ENCODE measurements at places on chromosomes 12 and 14.

DNA sequence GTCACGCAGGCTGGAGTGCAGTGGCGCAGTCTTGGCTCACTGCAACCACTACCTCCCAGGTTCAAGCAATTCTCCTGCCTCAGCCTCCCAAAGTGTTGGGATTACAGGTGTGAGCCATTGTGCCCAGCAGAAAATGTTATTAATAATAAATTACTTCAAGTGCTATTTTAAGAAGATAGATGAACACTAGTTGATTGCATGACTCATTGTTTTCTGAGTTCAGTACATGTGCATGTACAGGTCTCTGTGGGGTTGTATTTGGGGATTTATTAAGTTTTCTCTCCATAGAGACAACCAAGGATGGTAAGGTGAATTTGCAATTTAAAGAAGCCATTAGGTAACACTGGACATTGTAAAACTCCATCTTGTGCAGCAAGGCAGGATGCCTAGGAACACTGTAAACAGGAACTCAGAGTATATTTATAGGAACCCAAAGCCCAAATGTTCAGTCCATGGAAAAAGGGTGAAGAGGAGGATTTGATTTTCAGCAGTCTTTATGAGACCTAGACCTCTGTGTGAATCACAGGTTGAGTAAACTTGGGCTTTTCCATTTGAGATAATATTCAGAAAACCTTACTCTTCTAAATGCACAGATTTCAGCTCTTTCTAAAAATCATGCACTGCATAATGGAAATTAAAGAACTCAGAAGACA, 49.3 kb upstream of the TMPO start:
- DNase-seq = no peak

DNA sequence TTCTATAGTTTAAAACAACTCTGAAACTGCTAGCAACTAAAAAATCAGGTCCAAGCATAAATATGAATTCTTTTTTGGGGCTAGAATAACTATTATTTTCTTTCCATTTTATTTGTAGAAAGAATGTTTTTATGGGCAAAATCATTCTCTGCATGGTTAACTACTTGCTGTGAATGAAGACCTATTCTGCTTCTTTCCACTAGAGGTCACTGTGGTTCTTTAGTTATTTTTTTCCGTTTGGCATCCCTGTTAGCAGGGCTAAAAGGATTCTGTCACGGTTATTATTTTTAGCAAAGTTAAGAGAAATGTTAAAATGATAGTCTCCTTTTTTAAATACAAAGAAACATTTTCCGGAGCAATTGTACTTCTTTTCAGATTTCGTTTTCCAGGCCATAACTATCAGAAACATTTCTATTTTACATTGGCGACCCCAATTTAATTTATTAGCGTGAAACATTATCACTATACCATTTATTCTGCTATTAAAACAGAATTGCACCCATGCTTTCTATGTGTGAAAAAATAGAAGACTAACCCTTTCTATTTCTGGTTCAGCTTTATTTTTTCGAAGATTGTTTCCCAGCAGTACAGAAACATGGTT, 404.8 kb downstream of the ATP23 start:
- DNase-seq = no peak

- no peak for DNase-seq
These were observed 8.9 kb downstream of the APAF1 start for GRCh38 chr12:98653866-98654493.

DNA sequence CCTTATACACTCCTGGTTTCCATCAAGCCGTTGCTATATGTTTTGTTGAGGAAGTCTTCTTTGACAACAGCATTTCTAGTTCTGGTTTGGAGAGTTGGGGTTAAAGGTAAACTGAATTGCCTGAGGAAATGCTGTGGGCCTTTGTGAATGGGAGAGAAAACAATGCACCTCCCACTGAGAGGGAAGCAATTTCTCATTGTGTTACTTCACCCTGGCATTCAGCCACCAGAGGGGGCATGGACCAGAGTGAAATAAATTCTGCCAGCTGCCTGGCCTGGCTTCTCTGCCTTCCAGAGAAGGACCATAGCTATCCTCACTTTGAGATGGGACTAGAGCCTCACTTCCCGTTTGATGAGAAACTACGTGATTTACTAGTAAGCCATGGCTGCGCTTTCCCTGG, 475.3 kb downstream of the EGLN3 start:
- no peak for DNase-seq

DNA sequence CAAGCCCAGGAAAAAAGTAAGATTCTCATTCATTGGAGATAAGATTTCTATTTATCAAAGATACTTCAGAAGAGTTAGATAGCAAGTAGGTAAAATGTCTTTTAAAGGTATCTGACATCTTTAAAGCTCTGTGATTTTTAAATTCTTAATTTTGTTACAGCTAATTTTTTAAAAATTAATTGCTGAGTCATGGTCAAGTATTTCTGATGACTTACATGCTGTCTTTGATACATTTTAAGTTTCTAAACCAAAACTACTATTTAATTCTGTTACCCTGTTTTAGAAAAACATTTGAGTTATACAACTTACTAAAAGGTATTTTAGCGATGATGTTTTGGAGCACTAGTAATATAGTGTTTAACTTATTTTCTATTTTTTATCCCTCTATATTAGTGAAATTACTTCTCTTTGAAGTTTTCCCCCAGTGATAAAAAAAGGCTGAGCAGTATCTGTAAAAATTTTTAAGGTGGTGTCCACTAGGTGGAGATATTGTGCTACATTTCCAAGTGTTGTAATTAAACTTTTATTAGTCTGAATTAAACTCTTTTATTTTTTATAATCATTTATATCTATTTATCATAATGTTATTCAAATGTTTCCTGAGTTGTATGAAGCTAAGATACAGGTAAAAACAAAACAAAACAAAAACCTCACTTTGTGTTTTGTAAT, 11.5 kb downstream of the ALG10 start:
- no peak for DNase-seq

DNA sequence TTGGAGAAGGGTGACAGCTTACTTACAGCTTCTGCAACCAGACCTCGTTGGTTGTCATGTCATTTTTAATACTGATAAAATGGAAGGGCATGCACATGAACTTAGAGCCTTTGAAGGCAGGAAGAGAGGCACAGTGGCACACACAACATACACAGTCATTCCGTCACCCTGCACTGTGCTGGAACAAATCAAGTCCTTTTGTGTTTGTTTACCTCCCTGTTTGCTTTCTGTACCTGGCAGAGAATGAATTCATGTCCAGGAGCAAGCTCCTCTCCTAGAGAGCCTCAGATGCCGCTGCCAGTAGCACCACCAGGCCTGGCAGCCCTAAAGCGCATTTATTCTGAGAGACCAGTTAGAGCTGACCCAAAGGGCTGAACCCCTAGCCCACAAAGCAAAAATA, 460.3 kb downstream of the EGLN3 start:
- no peak for DNase-seq

- DNase-seq = no peak
These were observed 46.7 kb downstream of the BHLHE41 start for GRCh38 chr12:26077915-26078702.

DNA sequence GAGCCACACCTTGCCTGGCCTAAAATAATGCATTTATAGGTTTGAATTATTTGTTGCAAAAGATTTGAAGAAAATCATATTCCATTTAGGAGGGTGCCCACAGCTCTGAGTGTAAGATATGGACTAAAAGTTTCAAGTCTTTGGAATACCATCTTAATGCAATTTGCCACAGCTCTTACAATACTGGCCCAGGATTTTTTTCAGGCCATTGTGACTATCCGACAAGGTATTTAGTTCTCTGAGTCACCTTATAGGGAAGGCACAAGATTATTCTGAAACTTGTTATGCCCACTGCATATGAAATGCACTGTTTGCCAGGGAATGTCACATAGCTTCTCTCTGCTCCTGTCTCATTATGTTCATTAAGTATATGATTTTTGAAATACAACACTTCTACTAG, 29.6 kb upstream of the SLC6A13 start:
- DNase-seq = no peak

GRCh38 chr14:102998393-102998792, 59.0 kb downstream of the CDC42BPB start:
- no peak for DNase-seq

- peak; percentile 13 for DNase-seq
These were observed 1.5 kb downstream of the DDHD1 start for GRCh38 chr14:53151523-53152183.

- no peak for DNase-seq
These were observed 72.0 kb downstream of the SYNE3 start for GRCh38 chr14:95444132-95445129.

- no peak for DNase-seq
These were observed 74.4 kb downstream of the CEP128 start for GRCh38 chr14:80867091-80867490.

GRCh38 chr12:9960590-9960989, 10.6 kb upstream of the CLEC12A start:
- no peak for DNase-seq

DNA sequence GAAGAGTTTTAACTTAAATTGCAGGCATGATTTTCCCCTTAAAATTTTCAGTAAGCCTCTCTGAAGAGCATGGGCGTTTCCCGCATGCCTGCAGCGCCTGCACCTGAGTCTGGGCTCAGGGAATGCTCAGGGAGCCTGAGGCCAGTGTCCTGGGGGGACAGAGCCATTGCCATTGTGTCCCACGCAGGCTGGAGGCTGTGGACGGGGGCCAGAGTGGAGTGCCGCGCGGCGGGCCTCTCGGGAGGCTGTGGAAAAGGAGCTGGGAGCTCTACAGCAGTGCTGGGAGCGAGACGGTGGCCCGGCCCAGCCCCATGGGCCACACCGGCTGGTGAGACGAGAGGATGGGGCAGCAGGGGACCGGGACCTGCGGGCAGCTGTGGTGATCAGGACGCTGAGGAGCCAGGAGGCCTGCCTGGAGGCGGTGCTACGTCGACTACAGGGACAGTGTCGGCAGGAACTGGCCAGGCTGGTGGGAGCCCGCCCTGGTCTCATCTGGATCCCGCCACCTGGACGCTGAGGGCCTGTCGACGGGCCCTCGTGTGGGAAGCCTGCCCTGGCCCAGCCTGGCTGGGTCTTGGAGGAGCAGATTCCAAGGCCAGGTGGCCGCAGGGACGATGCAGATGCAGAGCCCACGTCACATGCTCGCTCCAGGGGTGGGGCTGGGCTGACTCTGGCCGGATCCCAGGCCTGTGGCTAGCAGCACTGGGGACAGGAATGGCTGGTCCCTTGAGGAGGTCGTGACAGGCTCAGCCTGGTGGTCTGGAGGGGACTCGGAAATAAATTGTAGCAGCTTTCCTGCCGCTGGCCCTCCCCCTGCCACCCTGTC, 7.6 kb downstream of the TEDC1 start:
- DNase-seq = no peak

DNA sequence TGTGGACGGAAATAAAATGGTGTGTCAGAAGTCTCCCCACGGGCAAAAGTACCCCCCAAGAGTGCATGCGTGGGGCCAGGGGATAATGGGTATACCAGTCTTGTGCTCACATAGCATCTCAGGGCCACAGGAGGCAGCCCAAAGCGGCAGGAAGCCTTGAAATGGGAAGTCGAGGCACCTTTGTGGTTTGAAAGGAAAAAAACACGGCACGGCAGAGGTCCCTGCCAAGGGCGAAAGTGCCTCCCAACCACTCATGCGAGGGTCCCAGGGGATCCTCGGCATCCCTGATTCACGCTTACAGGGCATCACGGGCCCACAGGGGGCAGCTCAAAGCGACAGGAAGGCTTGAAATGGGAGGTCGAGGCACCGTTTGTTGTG, 583.2 kb downstream of the ALG10 start:
- DNase-seq = no peak

DNA sequence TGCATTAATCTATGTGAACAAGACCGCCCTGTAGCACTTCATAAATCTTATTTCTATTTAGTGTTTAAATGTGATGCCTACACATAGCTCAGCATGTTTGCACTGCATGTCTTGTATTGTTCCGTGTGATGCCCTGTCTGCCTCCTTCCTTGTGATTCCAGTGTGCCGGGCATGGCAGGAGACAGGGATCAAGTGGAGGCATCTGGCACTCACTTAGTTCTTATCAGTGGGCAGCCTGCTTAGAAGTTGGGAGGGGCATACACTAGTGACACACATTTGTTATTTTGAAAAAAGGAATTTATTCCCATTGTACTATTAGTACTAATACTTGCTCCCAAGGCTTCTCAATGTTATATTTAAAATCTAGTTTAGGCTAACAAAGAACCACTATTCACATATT, 176.4 kb downstream of the KCNA5 start:
- DNase-seq = no peak

DNA sequence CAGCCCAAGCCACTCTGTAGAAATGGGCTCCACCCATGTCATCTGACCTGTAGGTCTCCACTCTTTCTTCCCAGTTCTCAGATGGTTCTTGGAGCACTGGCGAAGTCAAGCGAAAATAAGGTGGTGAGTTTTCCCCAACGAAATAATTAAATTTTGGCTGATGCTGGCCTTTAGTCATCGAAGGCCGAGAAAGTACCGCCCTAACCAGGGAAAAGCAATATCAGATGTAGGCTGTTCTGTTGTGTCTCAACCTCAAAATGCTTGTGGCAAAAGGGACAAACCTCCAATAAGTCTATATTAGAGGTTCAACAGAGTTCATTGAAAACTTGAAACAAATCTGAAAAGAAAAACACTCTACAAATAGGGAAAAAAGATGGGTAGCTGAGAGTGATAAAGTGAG, 48.6 kb upstream of the BCAT1 start:
- no peak for DNase-seq

- peak; percentile 24 for DNase-seq
These were observed 54.3 kb upstream of the PPP2R5C start for GRCh38 chr14:101707068-101707842.

DNA sequence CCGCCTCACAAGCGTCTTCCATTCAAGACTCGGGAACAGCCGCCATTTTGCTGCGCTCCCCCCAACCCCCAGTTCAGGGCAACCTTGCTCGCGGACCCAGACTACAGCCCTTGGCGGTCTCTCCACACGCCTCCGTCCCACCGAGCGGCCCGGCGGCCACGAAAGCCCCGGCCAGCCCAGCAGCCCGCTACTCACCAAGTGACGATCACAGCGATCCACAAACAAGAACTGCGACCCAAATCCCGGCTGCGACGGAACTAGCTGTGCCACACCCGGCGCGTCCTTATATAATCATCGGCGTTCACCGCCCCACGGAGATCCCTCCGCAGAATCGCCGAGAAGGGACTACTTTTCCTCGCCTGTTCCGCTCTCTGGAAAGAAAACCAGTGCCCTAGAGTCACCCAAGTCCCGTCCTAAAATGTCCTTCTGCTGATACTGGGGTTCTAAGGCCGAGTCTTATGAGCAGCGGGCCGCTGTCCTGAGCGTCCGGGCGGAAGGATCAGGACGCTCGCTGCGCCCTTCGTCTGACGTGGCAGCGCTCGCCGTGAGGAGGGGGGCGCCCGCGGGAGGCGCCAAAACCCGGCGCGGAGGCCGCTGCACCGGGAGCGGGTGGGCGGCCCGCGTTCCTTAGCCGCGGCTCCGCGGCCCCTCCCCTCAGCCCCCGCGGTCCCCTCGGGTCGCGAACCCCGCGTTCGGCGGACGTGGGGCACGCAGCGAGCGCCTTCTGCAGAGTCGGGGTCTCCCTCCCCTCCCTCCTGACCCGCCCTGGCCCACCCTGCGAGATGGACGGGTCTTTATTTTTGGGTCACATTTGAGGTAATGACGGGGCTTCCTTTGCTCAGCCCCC, at the start of gene UBC:
Gene UBC, minus strand, starts transcription at position 259 of the 847 bp plus-strand sequence. CDS start 879 bp downstream, outside the sequence.
- DNase-seq = peak; percentile 82

Data from T-helper 22 cell (primary cell).